ENCODE measurements at places on chromosomes 1 and 21.
A peak's percentile ranks its signal among the peaks of the same experiment; 100 is the strongest.

DNA sequence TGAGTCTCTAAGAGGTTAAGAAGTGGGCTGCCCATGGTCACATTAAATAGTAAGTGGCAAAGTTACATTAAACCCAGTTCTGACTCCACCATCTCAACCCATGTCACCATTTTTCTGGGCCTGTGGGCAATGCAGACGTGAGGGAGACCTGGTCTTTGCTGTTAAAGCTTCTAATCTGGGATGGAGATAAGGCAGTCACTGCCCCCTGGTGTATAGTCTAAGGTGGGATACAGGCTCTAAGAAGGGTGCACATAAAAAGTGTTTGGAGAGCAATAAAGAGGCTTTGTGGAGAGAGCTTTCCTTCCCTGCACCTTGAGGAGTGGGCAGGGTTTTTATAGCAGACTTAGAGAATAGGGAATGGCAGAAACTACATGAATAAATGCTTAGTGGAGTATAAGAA lies 141.3 kb downstream of the ROR1 start:
- no peak overlapping the region for H3K27ac ChIP-seq
- H3K36me3 ChIP-seq, result no peaks in the 10 kb centered on the region
- no peak for DNase-seq
- no peak overlapping the region for H3K4me3 ChIP-seq
- H3K4me1 ChIP-seq, result no peaks in the 10 kb centered on the region
- H3K27me3 ChIP-seq, result no peaks in the 10 kb centered on the region

DNA sequence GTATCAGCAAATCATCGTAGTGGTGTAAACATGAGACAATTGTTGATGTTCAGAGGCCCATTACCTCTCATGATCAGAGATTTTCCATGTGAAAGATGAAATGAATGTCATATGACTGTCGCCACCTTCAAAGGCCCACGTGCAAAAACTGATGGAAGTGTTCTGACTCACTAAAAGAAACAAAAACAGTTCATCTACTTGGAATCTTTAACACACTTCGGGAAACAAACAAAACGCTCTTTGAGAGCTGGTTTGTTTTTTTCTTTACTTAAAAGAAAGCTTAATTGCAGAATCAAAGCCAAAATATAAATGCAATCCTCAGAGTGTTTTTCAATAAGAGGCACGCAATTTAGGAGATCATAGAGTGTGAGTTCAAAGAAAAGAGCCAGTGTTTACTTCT lies 100.8 kb downstream of the PLPPR4 start:
- no peaks in the 10 kb centered on the region for H3K36me3 ChIP-seq
- H3K27ac ChIP-seq, result no peak overlapping the region
- H3K27me3 ChIP-seq, result no peaks in the 10 kb centered on the region
- DNase-seq, result no peak
- H3K4me1 ChIP-seq, result no peaks in the 10 kb centered on the region

DNA sequence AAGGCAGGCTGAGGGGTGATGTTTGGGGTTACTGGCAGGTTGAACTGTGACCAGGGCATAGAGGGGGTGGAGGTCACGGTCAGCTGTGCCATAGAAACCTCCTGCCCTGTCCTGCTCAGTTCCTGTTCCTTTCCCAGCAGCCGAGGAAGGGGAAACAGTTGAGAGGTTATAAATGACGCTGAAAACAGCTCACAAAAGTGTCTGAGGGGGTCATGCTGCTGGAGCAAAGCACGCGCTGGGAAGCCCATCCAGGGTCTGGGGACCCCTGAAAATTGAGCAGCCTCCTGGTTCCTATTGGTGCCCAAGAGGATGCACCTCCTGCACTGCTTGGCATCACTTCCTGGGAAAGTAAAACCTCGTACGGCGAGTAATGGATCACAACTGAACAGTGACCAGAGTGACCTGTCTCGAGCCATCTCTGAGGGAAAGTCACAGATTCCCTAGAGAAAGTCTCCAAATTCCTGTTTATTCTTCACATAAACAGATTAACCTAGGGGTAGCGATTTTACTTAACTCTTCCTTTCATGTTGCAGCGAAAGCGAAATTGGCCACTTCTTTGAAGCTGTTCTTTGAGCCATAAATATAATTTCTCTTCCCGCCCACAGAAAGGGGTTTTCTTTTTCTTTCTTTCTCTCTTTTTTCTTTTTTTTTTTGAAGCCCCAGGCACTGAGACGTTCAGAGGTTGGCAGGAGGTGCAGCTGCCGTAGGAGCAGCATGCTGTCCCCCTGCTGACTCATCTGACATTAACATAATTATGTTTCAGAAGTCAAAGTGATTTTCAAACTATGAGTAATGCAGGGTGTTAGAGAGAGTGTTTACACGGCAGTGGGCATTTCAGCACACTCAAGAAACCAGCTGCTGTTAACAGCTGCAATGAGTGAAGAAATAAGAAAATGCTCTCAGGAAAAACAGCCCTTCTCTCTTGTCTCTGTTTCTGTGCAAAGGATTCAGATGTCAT lies 41.8 kb upstream of the ATF3 start:
- H3K27ac ChIP-seq, result peak overlapping the region; percentile 66
- no peaks in the 10 kb centered on the region for H3K27me3 ChIP-seq
- H3K4me1 ChIP-seq, result no peaks in the 10 kb centered on the region
- H3K36me3 ChIP-seq, result no peaks in the 10 kb centered on the region

DNA sequence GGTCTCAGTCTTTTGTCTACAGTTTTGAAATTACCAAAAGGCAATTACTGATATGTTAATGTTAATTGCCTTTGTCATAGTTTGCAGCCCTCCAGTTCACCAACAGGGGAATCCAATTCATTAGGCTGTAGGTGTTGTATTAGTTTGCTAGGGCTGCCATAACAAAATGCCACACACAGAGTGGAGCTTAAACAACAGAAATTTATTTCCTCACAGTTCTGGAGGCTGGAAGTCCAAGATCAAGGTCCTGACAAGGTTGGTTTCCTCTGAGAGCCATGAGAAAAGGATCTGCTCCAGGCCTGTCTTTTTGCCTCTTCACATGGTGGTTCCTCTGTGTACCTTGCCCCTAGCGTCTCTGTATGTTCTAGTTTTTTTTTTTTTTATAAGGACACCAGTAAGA lies 1.3 kb downstream of the RTCA start:
- peaks cover 5% of the 10 kb centered on the region for H3K36me3 ChIP-seq
- H3K4me1 ChIP-seq, result no peaks in the 10 kb centered on the region
- H3K4me3 ChIP-seq, result peak overlapping the region; percentile 92
- H3K27ac ChIP-seq, result no peak overlapping the region
- no peaks in the 10 kb centered on the region for H3K27me3 ChIP-seq

DNA sequence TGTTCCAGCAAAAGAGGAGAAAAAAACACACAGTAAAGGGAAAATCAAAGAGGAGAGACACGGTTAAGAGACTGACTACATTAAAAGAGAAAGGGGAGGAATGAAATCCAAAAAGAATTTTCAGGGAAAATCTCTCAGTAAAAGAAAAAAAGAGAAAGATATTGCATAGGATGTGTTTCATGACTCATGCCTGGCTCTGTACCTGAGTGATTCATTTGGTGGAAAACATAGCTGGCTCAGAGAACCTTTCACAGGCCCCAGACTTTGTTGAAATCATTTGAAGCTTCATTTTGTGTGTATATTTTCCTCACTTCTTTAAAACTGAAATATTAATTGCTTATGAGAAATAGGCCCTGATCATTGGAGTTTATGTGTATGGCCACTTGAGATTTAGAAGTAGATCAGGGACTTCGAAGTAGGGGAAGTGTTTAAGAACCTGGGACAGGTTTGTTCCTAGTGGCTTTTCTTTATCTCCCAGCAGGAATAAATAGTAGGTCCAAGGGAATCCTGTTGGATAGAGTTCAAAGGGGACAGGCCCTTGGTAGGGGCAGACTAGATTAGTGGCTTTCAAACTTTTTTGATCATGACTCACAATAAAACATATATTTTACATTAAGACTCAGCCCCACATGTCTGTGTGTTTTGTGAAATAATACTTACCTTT lies 239.1 kb upstream of the SGIP1 start:
- no peak overlapping the region for H3K4me3 ChIP-seq
- H3K36me3 ChIP-seq, result no peaks in the 10 kb centered on the region
- no peaks in the 10 kb centered on the region for H3K4me1 ChIP-seq
- H3K27me3 ChIP-seq, result no peaks in the 10 kb centered on the region
- DNase-seq, result no peak

GRCh38 chr1:183110326-183110880 lies 75.7 kb upstream of the LAMC2 start:
- H3K27ac ChIP-seq, result no peak overlapping the region
- H3K4me1 ChIP-seq, result no peaks in the 10 kb centered on the region
- H3K4me3 ChIP-seq, result no peak overlapping the region
- no peak for DNase-seq
- H3K27me3 ChIP-seq, result no peaks in the 10 kb centered on the region
- no peaks in the 10 kb centered on the region for H3K36me3 ChIP-seq

DNA sequence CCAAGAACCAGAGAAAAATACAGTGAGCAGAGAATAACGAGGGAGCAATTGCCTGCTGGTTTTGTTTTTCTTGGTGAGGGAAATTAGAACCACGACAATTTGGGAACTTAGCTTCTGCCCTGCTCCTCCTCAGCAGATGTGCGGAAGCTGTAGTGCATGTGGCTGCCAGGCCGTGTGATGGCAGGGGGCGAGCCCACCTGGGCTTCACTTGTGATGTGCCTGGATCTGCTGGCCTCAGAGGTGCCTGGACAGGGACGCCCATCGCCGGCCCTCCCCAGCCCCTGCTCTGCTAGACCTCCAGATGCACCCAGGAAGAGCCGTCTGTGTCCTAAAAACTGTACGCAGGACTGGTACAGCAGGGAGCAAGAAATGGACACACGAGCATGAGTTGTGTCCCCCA lies 28.5 kb upstream of the C1orf174 start:
- no peak overlapping the region for H3K4me3 ChIP-seq
- no peak overlapping the region for H3K27ac ChIP-seq
- H3K36me3 ChIP-seq, result no peaks in the 10 kb centered on the region
- no peaks in the 10 kb centered on the region for H3K4me1 ChIP-seq

DNA sequence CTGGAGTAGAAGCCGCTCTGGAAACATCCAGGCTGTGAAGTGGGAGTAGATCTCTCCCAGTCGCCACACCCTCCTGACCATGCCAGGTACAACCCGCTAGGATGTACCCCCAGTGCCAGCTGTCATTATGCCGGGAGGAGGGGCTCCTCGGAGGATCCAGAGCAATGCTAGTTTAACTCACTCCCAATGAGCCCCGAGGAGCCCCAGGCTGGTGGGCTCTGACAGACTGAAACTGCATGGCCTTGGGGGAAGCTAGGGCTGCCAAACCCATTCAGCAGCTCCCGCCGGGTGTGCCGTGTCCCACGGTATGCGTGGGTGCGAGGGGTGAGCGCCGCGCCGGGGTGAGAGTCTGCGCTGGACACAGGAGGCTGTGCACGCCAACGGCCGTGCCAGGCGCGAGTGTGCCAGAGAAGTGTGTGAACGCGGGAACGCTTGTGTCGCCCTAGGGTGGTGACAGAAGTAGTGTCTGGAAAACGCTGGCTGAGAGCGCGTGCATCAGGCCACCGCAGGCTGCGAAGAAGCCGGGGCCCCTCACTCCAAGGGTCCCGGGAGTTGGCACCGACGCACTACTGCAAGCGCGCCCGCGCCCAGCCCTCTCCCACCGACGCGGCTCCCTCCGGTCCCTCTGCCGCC lies 177.1 kb upstream of the EDN2 start:
- DNase-seq, result no peak
- no peaks in the 10 kb centered on the region for H3K36me3 ChIP-seq
- H3K27me3 ChIP-seq, result no peaks in the 10 kb centered on the region
- H3K27ac ChIP-seq, result no peak overlapping the region

GRCh38 chr1:45348020-45348419 lies 7.8 kb upstream of the MUTYH start:
- no peaks in the 10 kb centered on the region for H3K27me3 ChIP-seq
- no peaks in the 10 kb centered on the region for H3K36me3 ChIP-seq
- no peaks in the 10 kb centered on the region for H3K4me1 ChIP-seq

DNA sequence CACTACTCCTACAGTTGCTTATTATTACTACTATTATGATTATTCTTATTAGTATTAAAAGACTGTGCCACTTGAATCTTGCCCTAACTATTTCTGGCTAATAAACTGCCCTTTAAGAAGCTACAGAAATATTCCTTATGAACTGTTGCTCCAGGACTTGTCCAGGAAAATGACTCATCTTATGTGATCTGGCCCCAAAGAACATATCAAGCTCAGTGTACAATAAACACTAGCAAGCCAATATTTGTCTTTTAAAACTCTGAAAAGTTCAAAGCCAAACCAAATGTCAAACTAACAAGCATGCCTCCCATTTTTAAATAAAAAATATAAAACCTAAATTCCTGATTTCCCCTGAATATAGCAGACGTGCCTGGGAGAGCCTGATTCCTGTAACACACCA lies 88.7 kb upstream of the SIM2 start:
- no peak overlapping the region for H3K4me3 ChIP-seq
- no peaks in the 10 kb centered on the region for H3K27me3 ChIP-seq
- H3K4me1 ChIP-seq, result no peaks in the 10 kb centered on the region
- no peak overlapping the region for H3K27ac ChIP-seq
- H3K36me3 ChIP-seq, result no peaks in the 10 kb centered on the region

DNA sequence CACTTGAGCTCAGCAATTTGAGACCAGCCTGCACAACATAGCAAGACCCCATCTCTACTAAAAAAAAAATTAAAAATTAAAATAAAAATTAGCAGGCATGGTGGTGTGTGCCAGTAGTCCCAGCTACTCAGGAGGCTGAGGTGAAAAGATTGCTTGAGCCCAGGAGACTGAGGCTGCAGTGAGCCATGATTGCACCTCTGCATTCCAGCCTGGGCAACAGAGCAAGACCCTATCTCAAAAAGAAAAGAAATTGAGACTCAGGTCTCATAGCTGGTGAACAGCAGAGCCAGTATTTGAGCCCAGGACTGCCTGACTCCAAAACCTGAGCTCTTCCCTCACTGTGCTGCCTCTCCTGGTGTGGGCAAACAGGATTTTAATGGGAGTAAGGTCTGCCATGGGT lies 28.4 kb upstream of the RCAN3 start:
- H3K4me1 ChIP-seq, result no peaks in the 10 kb centered on the region
- H3K27ac ChIP-seq, result no peak overlapping the region
- no peak overlapping the region for H3K4me3 ChIP-seq
